ENCODE measurements at places on chromosomes 11 and 22.

DNA sequence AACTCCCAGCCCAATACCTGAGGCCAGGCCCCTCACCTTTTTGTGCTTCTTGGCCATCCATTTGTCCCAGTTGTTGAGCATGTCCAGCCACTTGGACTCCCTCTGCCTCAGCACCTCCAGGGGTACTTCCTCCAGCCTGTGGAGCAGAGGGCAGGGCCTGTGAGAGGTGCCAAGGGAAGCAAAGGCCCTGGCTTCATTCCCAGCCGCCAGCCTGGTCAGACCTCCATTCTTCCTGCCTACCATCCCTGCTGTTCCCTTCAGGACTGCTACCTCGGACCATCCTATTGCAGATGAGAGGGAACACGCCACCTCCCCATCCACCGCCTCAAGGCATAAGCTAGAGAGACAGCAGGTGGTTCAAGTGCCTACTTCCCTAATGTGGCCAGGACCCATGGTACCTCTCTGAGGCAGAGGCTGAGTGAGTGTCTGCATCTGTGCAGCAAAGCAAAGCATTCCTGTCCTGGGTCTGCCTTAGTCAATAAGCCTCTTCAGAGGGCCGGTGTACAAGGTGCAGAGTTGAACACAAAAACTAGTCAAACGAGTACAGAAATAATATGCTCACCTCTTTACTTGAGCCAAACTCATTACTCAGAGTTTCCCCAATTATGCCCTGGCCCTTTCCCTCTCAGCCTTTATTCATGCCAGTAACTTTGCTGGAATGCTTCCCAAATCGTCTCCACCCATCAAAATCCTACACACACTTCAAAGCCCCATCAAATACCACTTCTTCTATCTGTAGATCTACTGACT lies 15.4 kb upstream of the CASTOR1 start:
- DNase-seq, result no peak

GRCh38 chr11:107567739-107568335 lies 2.3 kb upstream of the ALKBH8 start:
- DNase-seq, result no peak

DNA sequence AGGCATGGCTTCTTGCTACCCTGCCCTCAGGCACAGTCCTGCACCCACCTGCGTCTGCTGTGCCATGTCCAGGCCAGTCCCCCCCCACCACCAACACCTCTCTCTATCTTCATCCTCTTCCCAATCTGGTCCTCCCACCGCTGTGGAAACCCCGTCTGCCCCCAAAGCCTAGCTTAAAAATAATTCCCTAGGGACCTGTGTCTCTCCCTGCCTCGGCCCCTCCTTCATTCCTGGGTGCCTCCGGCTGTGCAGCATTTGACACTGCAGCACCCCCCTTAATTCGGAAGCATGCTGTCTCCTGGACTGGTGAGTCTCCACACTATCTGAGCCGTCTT lies 2.5 kb upstream of the ASCL2 start:
- DNase-seq, result no peak

DNA sequence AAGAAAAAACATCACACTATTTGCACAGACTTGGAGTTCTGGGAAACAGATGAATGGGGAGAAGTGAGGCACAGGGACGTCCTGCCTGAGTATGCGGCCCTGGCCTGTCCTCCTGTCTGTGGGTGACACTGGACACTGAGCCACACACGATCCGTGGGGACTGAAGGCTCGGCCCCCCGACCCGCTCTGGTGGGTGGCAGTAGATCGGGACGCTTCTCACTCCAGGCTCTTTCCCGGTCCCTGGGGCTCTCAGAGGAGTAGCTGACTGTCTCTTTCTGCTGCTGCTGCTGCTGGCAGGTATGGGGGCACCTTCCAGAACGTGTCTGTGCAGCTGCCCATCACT lies 27.7 kb downstream of the MUC6 start:
- no peak for DNase-seq

- no peak for DNase-seq
Observed at GRCh38 chr22:45469281-45470073, 33.2 kb upstream of the FBLN1 start.

DNA sequence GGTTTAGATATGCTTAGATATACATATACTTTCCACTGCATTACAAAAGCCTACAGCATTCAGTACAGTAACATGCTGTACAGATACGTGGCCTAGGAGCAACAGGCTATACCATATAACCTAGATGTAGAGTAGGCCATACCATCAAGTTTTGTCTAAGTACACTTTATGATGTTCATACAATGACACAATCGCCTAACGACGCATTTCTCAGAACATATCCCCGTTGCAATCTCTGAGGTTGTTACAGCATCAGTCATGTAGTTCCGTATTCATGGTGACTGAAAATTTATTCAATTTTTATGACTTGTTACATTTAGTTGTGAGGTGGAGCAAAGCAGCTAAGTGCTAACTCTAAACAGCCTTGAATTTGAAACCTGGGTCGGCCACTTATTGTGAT lies 6.7 kb downstream of the ZBTB44 start:
- no peak for DNase-seq

DNA sequence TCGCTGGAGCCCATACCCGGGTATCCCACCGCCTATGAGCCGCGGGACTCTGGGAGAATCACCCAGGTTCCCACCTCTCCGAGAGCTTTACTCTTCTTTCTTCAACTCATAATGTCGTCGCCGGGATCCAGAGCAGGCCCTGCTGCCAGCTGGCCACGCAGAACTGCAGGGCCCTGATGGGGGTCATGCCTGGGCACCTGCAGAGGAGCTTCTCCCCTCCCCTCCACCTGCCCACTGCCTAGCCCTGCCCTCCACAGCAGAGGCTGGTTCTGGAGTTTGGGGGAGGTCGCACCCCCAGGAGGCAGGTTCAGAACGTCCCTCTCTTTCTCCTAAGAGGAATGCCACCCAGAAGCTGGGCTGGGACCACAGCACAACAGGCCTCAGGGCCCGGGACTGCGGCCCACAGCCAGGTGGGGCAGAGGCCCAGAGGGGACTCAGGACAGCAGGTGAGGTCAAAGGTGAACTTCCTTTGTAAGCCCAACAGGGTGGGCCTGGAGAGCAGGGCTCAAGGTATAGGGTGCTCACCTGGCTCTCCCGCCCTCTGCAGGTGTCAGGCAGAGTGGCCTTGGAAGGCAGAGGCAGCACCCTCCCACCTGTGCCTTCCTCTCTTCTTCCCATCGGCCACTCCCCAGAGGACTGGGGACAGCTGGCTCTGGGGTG lies 1.9 kb downstream of the SLC25A45 start:
- no peak for DNase-seq

DNA sequence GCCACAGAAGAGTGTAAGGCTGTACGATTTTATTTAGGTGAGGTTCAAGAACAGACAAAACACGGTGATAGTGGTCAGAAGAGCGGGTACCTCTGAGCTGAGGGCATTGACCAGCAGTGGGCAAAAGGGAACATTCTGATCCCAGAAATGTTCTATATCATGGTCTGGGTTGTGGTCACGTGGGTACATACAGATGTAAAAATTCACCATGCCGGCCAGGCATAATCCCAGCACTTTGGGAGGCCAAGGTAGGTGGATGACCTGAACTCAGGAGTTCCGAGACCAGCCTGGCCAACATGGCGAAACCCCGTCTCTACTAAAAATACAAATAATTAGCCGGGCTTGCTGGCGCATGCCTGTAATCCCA lies 31.1 kb upstream of the GCAT start:
- no peak for DNase-seq

DNA sequence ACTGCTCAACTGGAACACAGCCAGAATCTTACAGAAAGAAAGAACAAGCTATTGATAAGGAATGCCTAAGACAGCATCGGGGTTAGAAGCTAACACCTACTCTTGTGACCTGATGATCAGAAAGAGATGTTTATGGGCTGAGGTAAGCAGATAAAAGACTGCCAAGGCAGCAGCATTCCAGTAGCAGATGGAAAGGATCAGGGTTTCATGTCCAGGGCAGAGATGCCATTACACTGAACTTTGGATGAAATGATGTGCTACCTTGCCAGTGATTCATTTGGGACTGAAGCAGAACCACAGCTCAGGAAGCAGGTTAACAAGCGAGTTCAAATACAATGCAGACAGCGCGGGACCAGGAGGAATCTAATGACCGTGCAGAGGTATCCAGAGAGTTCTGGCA lies 27.1 kb upstream of the APOA1 start:
- no peak for DNase-seq

DNA sequence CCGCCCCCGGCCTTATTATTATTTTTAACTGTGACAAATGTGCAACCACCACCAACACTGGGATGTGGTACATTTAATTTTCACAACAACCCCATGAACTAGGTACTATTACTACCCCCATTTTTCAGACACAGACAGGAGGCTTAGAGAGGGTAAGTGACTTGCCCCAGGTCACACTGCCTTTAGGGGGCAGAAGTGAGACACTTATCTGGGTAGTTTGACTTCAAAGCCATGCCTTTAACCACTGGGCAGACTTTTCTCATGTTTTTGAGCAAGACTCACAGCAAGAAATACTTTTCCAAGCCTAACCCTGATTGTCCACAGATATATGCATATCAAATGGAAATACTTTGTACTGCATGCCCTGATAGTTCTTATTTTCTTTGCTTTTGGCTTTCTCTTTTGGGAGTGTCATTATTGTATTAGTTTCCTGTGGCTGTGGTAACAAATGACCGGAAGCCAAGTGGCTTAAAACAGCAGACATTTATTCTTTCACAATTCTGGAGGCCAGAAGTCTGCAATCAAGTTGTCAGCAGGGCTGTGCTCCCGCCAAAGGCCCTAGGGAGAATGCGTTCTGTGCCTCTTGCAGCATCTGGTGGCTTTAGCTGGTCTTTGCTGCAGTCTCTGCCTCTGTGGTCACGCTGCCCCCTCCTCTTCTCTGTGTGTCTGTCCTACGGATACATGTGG lies 110.8 kb downstream of the GRIK4 start:
- no peak for DNase-seq

DNA sequence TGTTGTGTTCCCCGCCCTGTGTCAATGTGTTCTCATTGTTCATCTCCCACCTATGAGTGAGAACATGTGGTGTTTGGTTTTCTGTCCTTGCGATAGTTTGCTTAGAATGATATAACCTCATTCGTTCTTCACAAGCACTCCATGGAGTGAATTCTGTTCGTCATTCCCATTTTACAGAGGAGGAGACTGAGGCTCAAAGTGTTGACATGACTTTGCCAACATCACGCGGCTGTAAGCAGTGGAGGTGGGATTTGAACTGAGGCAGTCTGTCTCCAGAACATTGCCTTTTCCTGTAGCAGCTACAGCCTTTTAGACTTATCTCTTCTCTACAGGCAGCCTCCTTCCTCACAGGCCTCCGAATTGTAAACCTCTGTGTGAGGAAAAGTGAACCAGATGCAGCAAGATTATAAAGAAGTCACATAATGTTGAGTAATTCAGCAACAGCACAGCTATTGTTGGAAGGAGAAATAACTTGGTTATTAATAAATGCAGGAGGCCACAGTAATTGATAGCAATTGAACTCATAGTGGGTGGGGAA lies 74.6 kb downstream of the MYO18B start:
- no peak for DNase-seq

GRCh38 chr11:10414659-10415058 lies 40.4 kb upstream of the AMPD3 start:
- peak; percentile 27 for DNase-seq

DNA sequence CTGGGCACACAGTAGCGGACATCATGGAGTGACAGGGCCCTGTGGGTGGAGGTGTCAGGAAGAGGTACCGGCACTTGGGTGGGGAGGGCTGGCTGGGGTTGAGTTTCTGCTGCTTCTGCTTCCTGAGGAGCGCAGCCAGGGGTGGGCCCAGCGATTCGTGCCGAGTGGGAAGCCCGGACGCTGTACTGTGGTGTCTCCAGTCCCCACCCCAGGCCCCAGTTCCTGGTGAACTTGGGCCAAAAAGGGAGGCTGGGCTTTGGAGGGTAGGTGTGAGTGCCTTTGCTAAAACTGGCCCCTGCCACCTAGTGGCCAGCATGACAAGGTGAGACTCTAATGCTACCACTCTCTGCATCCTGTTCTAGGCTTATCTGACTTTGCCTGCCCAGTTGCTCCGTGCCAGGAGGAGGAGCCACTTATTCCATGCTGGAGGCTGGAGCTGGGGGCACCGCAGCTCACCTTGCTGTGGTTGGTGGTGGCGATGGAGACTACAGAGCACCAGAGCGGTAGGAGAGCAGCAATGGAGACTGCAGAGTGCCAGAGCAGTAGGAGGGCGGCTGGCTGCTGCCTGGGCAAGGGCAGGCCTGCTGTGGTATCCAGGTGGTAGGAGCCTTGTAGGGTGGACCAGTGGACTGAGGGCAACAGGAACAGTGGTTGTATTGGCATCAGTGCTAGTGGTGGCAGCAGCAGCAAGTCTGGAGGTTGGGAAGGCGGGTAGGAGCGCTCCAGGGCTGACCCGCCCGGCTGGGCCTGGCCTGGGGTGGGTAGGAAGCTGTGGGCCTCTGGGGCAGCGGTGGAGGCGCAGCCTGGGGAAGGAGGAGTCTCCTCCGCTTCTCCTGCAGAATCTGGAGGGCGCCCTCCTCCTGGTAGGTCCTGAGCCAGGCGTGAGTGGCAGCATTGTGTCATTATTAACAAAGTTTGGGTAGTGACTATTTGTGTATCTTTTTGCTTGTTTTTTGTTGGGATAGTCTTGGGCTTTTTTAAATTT lies 2.2 kb upstream of the RFPL2 start:
- DNase-seq, result peak; percentile 90

DNA sequence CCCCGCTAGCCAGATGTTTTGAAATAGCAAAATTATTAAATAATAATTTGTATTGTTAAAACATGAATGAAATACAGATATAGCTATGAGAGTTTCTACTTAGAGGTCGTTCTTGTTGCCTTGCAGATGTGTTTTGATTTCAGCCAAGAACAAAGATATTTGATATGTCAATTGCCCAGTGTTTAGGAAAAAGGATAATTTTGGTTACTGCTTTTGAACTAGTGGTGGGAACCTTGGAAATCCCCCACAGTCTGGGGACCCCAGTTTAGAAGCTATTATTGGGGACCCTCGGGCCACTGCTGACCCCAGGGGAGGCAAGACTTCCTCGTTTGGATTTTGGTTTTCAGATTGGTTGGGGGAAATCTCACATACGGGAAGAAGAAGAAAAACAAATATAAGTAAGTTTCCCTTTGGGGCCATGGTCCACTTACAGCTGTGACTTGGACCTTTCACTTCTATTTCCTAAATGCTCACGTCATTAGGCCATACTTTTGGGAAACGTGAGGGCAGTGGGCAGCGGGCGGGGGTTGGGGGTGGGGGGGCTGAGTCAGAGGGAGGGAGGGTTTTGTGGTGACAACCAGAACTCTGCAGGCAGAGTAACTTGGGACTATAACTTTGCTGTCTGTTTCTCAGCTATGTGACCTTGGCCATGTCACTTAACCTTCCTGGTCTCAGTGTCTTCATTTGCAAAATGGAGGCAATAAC lies 37.0 kb downstream of the LDLRAD3 start:
- no peak for DNase-seq

GRCh38 chr11:119149018-119149785 lies at the start of gene ABCG4:
Gene ABCG4, plus strand, starts transcription at chr11:119149052. Its CDS starts 914 bp downstream, at chr11:119149966.
- DNase-seq, result peak; percentile 41

- DNase-seq, result no peak
Observed at GRCh38 chr11:67320011-67320410, 16.7 kb downstream of the SSH3 start.

DNA sequence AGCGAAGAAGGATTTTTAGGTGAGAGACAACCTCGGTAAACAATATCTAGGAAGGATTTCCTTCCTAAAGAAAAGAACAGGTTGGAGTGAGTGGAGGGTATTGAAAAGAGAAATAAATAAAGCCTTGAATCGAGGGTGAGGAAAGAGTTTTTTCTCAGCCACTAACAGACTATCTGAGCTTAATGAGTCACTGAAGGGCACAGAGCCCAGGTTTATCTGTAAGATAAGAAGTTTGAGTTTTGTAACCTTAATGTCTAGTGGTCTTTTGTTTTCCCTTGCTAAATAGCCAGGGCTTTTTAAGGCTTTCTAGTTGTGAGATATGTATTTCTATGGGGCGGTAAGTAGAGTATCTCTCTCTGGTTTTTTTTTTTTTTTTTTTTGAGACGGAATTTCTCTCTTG lies 394.5 kb upstream of the KIRREL3 start:
- peak; percentile 18 for DNase-seq

GRCh38 chr11:100680070-100680469 lies 7.0 kb upstream of the ARHGAP42 start:
- DNase-seq, result no peak
